ENCODE measurements at places on chromosomes 11 and 22. TPM values are rescaled to one million over a fixed set of nuclear protein-coding genes. Genes with fewer than 3 reads are reported as not detected.

DNA sequence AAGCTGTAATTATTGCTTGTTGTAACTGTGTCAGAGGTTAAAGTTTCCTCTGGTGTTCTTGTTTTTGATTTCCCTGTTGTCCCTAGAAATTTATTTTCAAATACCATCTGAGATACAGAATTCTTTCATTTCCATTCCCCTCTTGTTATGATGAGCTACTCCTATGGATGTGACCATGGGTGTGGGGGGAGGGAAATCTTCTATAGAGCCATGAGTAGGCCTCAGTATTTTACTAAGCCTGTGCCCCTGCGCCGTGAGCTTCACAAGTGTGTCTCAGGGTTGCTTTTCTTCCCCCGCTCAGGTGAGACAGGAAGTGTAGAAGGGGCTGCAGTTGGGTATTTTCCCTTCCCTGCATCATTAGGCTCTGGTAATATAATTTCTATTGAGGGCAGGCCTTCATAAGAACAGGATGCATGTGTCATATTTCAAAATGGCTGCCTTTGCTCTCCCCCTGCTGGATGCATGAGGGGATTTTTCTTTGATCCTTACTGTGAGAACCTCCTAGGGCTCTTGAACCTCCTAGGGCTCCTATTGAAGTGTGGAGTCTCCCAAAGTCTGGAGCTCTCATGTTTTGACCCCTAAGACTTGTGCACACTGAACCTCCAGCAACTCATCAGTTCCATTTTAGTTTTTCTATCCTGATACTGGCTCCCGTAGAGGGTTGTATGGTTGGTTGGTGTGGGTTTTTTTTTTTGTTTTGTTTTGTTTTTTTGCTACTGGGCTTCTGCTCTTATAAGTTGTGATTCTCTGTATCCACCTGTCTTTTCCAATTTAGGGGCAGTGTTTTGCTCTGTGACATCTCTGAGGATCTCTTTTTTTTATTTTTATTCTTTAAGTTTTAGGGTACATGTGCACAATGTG, 658.2 kb downstream of the NTM start:
- no peak overlapping the region for H3K27ac ChIP-seq
- ATAC-seq: no peak
- no peaks in the 10 kb centered on the region for H3K36me3 ChIP-seq
- H3K27me3 ChIP-seq: peaks cover 1% of the 10 kb centered on the region
- H3K4me1 ChIP-seq: no peaks in the 10 kb centered on the region
- H3K4me3 ChIP-seq: no peak overlapping the region

DNA sequence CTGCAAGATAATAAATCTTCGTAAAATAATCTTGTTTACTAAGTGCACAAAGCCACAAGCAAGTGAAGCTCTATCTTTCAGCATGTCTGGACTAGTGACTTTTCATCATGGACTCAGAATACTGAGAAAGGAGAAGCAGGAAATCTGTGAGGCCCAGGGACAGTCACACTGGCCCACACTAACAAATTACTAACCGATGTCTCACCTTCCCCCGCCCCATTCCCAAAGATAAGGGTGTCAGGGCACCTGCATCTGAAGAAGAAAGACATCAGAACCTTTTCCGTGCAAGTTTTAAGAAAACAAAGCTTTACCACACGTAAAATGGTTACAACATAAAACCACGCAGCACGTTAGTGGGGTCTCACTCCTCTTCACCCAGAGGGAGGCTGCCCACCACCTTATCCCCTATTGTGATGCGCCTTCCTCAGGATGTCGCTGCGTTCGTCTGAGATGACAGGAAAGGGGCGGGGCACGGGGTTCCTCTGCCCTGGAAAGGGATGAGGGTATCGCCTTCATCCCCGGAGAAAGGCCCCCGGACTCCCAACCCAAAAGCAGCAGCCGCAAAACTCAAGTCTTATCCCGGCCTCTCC, 616 bp downstream of the BTBD10 start:
- peak overlapping the region; percentile 96 for H3K4me3 ChIP-seq
- H3K36me3 ChIP-seq: peaks cover 10% of the 10 kb centered on the region
- peak; percentile 72 for ATAC-seq

EFCAB6 gene
- 0.09 TPM for total RNA-seq

DNA sequence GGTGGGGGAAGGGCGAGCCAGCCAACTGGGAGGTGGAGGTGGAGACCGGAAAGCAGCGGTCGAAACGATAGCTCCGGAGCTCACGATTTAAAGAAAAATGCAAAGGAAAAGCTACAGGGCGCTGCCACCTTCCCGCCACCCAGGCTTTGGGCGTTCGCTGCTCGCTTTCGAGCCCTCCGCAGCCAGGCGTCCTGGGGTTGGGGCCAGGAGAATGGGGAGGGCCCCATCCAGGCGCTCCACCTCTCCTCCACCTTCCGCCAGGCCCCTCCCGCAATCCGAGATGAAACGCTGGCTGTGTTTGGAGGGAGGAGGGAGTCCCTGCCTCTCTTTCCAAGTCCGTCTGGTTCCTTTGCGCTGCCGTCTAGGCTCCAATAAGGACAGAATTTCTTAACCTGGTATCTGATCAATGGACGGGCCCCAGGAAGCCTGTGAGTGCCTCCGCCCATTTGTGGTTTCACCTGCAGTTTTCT, 483 bp upstream of the ABTB2 start:
- peaks cover 15% of the 10 kb centered on the region for H3K4me1 ChIP-seq
- peak; percentile 26 for ATAC-seq
- no peak overlapping the region for H3K27ac ChIP-seq
- peaks cover 28% of the 10 kb centered on the region for H3K27me3 ChIP-seq
- H3K36me3 ChIP-seq: no peaks in the 10 kb centered on the region

HTR3B gene
- total RNA-seq: not detected

GRCh38 chr11:30496935-30497334, 89.2 kb downstream of the MPPED2 start:
- no peak for ATAC-seq
- H3K4me3 ChIP-seq: no peak overlapping the region
- H3K27me3 ChIP-seq: no peaks in the 10 kb centered on the region
- H3K27ac ChIP-seq: no peak overlapping the region

GRCh38 chr22:21861264-21861848, 6.1 kb downstream of the MAPK1 start:
- peaks cover 13% of the 10 kb centered on the region for H3K36me3 ChIP-seq
- ATAC-seq: no peak
- H3K4me3 ChIP-seq: peak overlapping the region; percentile 0
- H3K4me1 ChIP-seq: peaks cover 61% of the 10 kb centered on the region

SNX19 gene
- total RNA-seq: 16.4 TPM

DNA sequence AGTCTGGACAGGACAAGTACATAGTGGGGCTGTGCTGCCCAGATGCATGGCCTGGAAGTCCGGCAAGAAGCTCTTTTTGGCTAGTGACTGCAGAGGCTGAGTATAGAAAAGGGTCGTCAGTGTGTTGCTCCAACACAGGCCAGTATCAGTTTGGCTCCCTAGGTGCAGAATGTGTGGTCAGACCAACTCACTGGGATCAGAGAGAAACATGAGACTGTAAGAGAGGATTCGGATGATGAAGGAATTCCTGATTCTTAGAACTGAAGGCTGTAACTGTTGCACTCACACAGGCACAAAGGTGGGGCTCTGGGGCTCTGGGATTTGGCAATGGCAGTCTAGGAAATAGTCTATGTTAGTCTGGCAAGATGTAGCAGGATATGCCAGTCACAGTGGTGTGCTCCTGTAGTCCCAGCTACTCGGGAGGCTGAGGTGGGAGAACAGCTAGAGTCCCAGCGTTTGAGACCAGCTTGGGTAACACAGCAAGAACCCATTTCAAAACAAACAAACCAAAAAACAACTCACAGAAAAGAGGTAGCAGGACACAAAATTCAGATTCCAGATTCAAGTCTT, 11.1 kb upstream of the UPB1 start:
- no peaks in the 10 kb centered on the region for H3K27me3 ChIP-seq
- H3K36me3 ChIP-seq: no peaks in the 10 kb centered on the region
- no peak overlapping the region for H3K4me3 ChIP-seq
- peaks cover 11% of the 10 kb centered on the region for H3K4me1 ChIP-seq
- no peak for ATAC-seq
- no peak overlapping the region for H3K27ac ChIP-seq

DNA sequence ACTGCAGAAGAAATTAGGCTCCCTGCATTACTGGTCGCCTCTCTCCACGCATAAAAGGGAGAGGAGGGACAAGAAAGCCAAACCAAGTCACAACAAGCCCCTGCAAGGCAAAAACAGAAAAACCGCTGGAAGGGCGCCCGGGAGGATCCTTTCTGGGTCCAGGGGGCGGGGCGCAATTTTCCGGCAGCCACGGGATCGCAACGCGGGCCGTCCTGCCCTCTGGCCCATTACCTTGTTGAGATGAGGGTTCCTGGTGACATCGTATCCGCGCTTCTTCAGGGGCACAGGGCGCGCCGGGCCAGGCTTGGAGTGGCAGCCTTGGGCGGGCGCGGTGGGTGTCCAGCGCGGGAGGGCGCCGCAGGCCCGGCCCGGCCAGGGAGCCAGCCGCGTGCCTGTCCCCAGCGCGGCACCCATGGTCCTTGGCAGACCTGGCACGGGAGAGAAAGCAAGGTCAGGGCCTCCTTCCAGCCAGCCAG, 847 bp downstream of the ME3 start:
- ATAC-seq: peak; percentile 59
- H3K27ac ChIP-seq: peak overlapping the region; percentile 23
- peaks cover 18% of the 10 kb centered on the region for H3K27me3 ChIP-seq
- no peaks in the 10 kb centered on the region for H3K4me1 ChIP-seq
- peak overlapping the region; percentile 78 for H3K4me3 ChIP-seq

SCGB2A2 gene
- total RNA-seq: not detected

RASSF10 gene
- total RNA-seq: not detected

- H3K36me3 ChIP-seq: peaks cover 28% of the 10 kb centered on the region
- no peaks in the 10 kb centered on the region for H3K27me3 ChIP-seq
- peaks cover 17% of the 10 kb centered on the region for H3K4me1 ChIP-seq
- no peak overlapping the region for H3K27ac ChIP-seq
- no peak for ATAC-seq
Measured at GRCh38 chr11:48050304-48050703, 69.9 kb downstream of the PTPRJ start.

PRR5 gene
- total RNA-seq: 19.9 TPM

DNA sequence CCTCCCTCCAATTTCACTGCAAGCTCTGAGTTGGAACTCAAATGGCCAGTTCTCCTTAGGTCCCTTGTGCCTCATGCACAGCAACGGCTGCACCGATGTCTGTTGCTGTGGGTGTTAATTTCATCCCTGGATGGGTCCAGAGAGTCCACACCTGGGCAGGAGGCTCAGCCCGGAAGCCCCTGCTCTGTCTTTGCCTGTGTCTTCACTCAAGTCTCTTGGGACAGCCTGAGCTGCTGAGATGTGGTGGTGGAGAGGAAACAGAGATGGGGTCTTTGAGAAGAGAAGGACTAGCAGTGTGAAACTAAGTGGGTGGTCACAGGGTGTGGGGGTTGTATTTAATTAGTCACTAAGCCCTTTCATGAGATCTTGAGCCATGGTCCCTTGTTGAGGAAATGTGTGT, 109.3 kb downstream of the NECTIN1 start:
- peaks cover 4% of the 10 kb centered on the region for H3K27me3 ChIP-seq
- H3K27ac ChIP-seq: no peak overlapping the region
- H3K4me3 ChIP-seq: no peak overlapping the region
- ATAC-seq: no peak
- no peaks in the 10 kb centered on the region for H3K36me3 ChIP-seq

CNTF gene
- total RNA-seq: 4.1 TPM

GRCh38 chr22:23655891-23656475, 23.9 kb upstream of the DRICH1 start:
- no peak for ATAC-seq
- H3K27me3 ChIP-seq: no peaks in the 10 kb centered on the region
- peaks cover 34% of the 10 kb centered on the region for H3K36me3 ChIP-seq
- no peak overlapping the region for H3K27ac ChIP-seq

DNA sequence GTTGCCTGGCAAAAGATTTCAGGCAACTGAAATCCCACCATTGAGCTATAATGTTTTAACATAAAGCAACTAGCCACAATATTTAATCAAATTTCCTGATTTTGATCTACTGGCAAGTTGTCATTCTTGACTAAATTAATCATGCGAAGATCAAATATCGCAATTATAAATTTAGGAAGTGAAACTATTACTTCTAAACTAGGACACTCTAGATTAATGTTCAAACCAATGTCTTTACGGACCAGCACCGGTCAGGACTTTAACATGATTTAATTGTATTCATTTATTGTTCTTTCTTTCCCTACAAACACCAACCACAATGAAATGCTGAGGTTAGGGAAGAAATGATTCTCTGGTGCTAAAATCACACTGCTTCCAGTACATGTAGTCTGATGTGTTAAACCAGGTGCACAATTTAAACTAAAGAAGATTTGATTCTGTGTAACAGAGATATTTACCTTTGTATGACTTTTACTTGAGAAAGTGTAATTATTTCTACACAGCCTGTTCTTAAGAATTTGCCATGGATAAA, 14.9 kb downstream of the GAS2 start:
- H3K27ac ChIP-seq: no peak overlapping the region
- no peaks in the 10 kb centered on the region for H3K36me3 ChIP-seq
- ATAC-seq: no peak
- no peak overlapping the region for H3K4me3 ChIP-seq
- no peaks in the 10 kb centered on the region for H3K4me1 ChIP-seq
- peaks cover 10% of the 10 kb centered on the region for H3K27me3 ChIP-seq

GRCh38 chr11:12318791-12319438, 58.5 kb upstream of the PARVA start:
- ATAC-seq: no peak
- H3K27me3 ChIP-seq: no peaks in the 10 kb centered on the region
- H3K4me1 ChIP-seq: peaks cover 11% of the 10 kb centered on the region
- no peak overlapping the region for H3K4me3 ChIP-seq

- H3K36me3 ChIP-seq: no peaks in the 10 kb centered on the region
- no peaks in the 10 kb centered on the region for H3K27me3 ChIP-seq
- no peak for ATAC-seq
- no peak overlapping the region for H3K4me3 ChIP-seq
- no peak overlapping the region for H3K27ac ChIP-seq
Measured at GRCh38 chr11:70184396-70184795, 18.7 kb upstream of the FADD start.

DNA sequence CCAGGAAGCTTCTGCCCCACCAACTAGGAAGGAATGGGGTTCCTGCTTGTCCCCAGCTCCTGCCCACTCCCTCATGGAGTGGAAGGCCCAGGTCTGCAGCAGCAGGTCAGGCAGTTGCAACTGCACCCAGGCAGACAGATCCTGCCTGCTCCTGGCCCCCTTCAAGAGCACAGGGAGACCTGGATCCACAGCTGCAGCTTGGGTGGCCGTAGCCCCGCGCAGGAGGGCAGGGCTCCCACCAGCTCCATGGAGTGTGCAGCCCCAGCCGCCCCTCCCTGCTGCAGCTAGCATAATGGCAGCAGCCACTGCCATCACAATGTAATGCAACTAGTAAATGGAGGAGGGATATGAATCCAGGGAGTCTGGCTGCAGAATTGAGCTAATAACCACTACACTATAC, 187.5 kb upstream of the PLET1 start:
- H3K4me1 ChIP-seq: no peaks in the 10 kb centered on the region
- no peak overlapping the region for H3K4me3 ChIP-seq
- no peak overlapping the region for H3K27ac ChIP-seq
- H3K27me3 ChIP-seq: peaks cover 3% of the 10 kb centered on the region
- no peaks in the 10 kb centered on the region for H3K36me3 ChIP-seq
- ATAC-seq: no peak

LYVE1 gene
- not detected for total RNA-seq

DNA sequence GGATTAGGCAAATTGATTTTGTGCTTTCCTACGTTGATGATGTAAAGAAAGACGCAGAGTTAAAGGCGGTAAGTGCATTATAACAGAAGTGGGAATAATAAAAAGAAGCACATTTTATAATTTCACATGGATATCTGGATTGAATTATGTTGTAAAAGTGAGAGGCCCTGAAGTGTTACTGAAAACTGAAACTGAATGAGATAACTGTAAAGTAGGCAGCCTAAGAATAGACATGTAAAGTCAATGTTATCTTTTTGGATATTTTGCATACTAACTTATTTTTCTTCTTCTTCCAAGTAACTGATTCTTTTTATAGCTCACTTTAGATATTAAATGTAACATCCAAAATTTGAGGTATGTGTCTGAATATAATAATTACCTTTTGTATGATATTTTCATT, 28.3 kb downstream of the ANO5 start:
- no peaks in the 10 kb centered on the region for H3K27me3 ChIP-seq
- no peaks in the 10 kb centered on the region for H3K4me1 ChIP-seq
- no peaks in the 10 kb centered on the region for H3K36me3 ChIP-seq
- H3K27ac ChIP-seq: no peak overlapping the region

Measured in activated T-helper 17 cell treated with anti-CD3 and anti-CD28 coated beads, Interleukin-2, amount 50 U/mL, for 72 hours (primary cell).